ENCODE measurements at places on chromosomes 7 and 10.

- peak; percentile 53 for DNase-seq
Observed at GRCh38 chr7:2821161-2821841, 22.8 kb downstream of the GNA12 start.

DNA sequence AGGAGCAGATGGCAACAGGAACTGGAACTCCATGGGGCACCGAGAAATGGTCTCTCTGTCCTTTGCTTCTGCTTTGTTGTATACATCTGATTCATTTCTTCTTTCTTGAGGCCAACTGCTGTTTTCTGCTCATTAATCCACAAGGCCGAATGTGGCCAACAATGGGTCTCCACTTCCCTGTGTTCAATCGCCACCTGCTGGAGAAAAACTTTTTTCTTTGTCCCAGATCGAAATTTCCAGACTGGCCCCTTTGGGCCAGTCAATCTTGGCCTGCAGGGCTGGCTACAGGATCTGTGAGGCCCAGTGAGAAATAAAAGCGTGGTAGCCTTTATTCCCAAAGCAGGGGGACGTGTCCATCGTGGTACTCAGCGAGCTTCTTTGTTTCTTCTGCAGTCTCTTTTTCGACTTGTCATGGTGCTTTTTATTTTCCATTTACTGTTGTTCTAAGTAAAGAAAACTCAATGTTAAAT is 58.8 kb downstream of the PARP12 start:
- DNase-seq: peak; percentile 83

- DNase-seq: no peak
Observed at GRCh38 chr7:24690251-24690650, 67.0 kb downstream of the GSDME start.

- DNase-seq: no peak
Observed at GRCh38 chr7:44235582-44236332, 35.0 kb downstream of the YKT6 start.

DNA sequence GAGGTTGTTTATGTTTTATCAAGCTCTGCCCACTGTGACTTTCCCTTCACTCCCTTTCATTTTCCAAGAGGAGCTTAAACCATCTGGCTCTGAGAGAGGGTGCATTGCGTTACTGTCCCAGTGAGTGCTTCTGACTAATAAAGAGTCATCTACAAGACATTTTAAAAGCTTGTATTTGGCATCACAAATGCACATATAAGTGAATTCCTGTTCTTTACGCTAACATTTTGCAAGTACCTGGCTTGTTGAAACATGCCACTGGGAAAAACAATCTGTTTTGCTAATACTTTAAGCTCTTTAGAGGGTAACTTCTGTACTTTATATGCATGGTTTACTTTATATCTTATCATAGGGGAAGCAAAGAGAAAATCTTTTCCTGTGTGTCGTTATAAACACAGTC is 534.6 kb upstream of the POM121L12 start:
- no peak for DNase-seq

GRCh38 chr10:14608381-14609001 is 166.2 kb downstream of the FAM107B start:
- no peak for DNase-seq

GRCh38 chr10:132294561-132295318 is 13.0 kb downstream of the STK32C start:
- no peak for DNase-seq

DNA sequence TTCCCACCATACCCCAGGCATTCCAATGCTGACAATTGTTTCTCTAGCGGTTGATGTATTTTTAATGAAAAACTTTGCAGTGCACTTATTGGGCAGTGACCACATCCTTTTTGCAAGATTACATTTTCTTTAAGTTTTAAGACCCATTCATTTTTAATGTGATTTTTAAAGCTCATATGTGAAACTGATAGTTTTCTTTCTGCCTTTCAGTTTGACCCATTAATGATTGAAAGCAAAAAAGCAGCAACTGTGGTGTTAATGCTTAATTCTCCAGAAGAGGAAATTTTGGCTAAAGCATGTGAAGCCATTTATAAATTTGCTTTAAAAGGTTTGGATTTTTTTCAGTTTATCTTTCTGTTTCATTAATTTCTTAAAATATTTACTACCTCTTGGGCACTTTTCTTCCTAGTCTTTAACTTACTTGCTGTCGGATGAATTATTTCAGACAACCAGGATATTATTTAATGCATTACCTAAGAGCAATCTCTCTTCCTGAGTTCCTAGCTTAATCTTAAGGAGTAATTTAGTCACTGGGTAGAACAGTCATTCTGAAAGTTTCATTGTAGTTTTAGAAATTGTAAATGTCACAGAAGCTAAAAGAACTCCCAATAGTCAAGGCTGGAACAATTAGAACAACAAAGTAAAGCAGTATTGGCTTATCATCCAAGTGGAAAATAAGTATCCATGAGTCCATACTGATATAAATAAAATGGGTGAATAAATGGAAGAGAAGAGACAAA is 18.3 kb downstream of the ARMC3 start:
- no peak for DNase-seq

- peak; percentile 36 for DNase-seq
Observed at GRCh38 chr7:66296001-66296521, 90.9 kb downstream of the TPST1 start.

DNA sequence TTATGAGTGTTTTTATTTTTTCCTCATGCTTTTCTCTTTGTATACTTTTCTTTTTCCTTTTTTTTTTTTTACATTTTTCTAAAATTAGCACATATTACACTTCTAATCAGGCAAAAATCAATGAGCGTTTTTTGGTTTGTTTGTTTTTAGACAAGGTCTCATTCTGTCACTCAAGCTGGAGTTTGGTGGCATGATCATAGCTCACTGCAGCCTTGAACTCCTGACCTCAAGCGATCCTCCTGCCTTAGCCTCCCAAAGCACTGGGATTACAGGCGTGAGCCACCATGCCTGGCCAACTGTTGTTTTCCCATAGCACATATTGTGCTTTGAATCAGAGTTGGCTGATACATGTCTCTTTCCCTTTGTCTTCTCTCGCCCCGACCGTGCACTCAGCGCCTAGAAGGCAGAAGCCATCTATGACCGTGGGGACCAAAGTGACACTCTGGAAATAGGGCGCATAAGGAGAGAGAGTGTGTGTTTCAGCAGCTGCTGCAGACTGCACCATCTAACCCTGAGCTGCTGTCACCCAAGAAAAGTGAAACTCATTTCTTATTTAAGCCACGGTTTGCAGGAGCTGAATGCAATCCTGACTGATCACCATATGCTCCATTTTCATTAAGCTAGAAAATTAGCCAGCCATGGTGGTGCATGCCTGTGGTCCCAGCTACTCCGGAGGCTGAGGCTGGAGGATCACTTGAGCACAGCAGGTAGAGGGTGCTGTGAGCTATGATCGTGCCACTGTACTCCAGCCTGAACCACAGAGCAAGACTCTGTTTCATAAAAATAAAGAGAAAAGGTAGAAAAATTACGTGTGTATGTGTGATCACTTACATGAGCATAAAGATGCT is 41.4 kb upstream of the GTF2I start:
- no peak for DNase-seq

All from AG08395 (cell line).